ENCODE measurements at places on chromosomes 7 and 10.

GRCh38 chr10:4013651-4014121 is 228.7 kb upstream of the KLF6 start:
- DNase-seq: no peak

DNA sequence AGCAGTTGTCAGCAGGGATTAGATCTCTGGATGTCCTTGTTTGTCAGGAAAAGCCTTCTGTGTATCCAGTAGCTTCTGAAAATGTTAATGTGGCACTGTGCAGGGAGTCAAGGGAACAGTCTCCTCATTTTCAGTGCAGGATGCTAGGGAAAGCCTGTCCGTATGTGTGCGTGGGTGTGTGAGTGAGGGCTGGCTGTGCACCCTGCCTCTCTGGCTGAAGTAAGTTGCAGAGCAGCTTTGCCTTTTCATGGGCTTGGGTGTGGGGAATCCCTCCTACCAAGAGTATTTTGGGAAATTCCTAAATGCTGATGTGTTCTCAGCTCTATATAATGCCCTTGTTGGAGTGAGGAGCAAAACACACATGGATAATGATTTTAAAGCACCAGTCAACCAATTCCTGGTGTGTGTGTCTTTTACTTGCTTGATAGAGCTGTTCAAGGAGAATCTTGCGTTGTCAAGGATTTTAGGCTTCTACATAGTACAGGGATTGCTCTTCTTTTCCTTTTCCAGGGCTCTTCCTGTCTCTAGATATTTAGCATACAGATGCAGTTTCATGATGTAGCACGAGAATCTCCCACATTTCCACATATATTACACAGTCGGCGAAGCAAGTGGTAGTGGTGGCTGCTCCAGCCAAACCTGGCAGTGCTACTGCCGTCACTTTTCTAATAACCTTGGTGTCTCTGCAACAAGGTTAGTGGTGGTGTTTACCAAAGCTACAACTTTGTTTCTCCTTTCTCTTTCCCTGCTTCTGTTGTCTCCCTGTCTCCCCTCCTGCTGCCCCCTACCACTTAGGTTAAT is 92.8 kb downstream of the MCU start:
- no peak for DNase-seq

- no peak for DNase-seq
These were observed 35.4 kb downstream of the MALSU1 start for GRCh38 chr7:23334482-23335056.

GRCh38 chr7:153392726-153393125 is 633.2 kb downstream of the ACTR3B start:
- no peak for DNase-seq

- no peak for DNase-seq
These were observed 11.6 kb downstream of the CRPPA start for GRCh38 chr7:16409777-16410176.

DNA sequence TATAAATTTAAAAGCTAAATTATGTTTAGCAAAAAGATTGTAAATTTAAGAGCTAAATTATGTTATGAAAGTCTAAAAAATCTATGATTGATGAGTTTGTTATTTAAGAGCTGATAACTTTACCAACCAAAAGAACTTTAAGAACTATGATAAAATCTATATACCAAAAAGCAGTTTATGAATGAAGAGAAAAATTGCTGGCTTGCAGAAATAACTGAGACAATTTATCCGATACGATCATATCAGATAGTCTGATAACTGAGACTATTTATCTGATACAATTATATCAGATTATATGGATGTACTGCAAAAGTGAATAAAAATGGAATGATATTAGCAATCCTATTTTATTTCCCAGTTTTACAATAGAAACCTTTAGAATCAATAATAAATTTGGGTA is 50.2 kb downstream of the IQUB start:
- DNase-seq: no peak

GRCh38 chr7:155373359-155374273 is 75.9 kb downstream of the INSIG1 start:
- no peak for DNase-seq

DNA sequence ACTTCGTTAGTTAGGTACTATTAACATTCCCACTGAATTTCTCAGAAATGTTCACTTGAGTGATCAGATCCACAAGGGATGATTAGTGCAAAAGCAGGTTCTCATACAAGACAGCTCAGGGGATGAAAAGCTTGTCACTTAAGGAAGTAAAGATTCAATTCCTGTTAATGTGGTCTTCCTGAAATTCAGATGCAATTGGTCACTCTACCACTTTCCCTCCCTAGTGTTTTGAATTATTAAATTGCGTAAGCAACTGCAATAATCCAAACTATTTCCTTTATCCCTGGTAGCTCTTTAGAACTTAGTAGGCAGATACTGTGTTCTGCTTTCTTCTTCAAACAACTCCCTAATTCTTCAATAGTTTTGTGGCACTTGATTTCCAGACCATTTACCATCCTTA is 121.4 kb downstream of the MAGI2 start:
- DNase-seq: no peak

- DNase-seq: no peak
These were observed 264.1 kb upstream of the DGKB start for GRCh38 chr7:15166620-15167019.

DNA sequence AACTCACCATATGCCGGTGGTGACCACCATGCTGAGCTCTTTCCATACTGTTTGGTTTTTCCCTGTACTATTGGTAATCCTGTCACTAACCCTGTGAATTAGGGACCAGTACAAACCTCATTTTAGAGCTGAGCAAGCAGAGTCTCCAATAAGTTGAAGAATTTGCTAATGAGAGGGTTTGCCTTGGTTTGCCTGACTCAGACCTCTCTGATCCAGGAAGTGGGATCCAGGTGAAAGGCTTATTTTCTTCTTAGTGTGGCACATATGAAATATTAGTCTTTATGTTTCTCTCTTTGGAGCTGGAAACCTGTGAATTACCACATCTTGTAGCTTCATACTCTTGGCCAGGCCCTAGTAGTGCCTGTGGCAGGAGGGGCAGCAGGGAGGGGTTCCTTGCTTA is 114.1 kb upstream of the IGFBP3 start:
- no peak for DNase-seq

DNA sequence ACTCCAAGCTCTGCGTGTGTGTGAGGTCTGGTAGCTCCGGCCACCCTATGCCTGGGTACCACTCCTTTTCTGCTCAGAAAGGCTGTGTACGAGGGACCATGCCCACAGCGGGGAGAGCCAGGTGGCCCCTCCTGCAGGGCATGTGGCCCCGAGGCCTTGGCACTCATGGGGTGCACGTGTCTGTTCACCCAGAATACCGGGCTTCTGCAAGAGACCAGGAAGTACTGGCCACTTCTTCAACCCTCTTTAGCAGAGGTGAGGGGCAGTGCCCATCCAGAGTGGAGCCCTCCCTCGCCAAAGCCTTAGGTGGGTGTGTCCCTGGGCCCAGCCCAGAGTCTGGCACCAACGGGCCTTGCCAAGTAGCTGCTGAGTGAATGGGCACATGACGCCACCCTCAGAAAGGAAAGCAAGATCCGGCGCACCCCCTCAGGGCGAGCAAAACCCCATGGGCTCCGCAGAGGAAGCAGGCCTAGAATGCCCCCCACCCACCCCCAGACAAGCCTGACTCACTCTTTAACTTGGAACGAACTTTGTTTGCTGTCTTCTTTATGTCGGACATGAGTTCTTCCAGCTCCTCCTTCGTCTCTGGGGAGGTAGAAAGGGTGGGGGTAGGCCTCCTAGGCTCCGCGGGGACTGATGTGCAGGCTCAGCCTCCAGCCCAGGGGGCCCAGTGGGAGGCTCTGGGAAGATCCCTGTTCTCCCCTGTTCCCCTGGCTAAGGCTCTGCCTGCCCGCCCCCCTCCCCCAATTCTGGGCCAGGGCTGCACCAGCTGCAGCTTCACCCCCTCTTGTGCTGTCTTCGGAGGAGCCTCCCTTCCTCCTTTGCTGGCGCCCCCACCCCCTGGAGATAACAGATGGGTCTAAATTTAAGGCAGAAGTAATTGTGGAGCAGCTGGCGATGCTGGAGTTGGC is 14.6 kb downstream of the STX1A start:
- DNase-seq: no peak

DNA sequence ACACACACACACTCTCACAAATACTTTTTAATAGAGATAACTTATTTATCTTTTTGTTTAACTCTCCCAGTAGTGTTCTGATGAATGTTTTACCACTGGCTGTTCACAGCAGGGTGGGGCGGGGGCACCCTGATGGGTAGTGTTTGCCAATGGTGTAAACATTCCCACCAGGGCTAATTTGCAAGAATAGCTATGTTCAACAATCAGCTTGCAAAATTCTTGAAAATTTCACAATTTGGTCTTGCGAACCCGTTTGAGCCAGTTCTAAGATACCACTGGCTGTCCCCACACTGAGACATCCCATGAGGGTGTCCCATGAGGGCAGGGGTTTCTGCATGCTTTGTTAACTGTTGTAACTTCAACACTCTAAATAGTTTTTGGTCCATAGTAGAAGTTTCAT is 348.5 kb downstream of the CXCL12 start:
- DNase-seq: no peak

Measured in suprapubic skin (tissue), 4 donors.